ENCODE measurements at places on chromosomes 16 and 17. TPM values are rescaled to one million over a fixed set of nuclear protein-coding genes. Genes with fewer than 3 reads are reported as not detected.
A peak's percentile ranks its signal among the peaks of the same experiment; 100 is the strongest.

HSD17B2 gene
- total RNA-seq, result not detected

CTRB2 gene
- not detected for total RNA-seq

KRTAP3-2 gene
- not detected for total RNA-seq

DNA sequence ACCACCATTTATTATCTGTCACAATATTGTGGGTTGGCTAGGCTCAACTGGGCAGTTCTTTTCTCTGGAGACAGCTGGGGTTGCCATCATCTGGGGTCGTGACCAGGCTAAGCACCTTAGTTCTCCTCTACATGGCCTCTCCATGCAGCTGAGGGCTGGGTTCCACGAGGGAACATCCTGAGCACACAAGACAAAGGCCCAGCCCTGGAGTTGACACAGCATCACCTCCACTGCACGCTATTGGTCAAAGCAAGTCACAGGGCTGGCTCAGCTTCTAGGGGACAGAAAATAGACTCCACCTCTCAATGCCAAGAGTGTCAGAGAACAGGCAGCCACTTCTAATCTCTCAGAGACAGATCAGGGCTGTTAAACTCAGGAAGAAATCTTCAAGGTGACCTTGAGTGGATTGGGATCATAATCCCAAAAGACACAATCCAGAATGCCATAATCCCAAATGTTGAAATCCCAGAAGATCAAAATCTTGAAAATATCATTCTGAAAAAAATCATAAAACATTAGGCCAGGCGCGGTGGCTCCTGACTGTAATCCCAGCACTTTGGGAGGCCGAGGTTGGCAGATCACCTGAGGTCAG lies 13.0 kb upstream of the USP10 start:
- DNase-seq, result no peak

- no peak for DNase-seq
Measured at GRCh38 chr17:74858672-74859458, 820 bp downstream of the GRIN2C start.

DNA sequence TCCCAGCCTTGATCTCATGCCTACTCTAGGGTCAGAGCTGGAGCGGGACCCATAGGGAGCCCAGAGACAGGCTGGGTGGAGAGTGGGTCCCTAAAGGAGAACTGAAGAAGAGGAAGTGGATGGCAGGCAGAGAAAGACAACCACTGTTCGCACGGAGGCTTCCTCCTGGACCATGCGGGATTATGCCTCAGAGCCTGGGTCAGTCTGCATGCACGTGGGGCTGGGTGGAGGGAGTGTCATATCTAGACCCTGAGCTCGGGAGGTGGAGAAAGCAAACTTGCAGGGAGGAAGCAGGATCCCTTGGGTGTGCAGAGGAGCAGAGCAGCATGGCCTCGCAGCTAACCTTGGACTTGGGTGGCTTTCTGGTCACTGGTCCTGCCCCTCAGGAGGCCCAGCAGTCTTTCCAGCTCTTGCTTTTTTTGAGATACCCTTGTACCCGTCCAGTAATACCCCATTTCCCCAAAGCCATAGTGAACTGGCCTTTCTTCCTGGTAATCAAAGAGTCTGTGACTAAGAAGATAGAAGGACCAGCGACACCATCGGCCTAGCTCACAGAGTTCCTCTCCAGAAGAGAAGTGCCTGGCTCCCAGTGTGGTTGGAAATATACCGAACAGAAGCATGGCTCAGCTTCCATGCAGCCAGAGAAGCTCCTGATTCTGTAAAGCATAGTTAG lies 344.2 kb downstream of the CPPED1 start:
- DNase-seq, result peak; percentile 13
